Muscle of leg (tissue), 16 donors: ENCODE measurements at places on chromosomes 1 and 21.

DNA sequence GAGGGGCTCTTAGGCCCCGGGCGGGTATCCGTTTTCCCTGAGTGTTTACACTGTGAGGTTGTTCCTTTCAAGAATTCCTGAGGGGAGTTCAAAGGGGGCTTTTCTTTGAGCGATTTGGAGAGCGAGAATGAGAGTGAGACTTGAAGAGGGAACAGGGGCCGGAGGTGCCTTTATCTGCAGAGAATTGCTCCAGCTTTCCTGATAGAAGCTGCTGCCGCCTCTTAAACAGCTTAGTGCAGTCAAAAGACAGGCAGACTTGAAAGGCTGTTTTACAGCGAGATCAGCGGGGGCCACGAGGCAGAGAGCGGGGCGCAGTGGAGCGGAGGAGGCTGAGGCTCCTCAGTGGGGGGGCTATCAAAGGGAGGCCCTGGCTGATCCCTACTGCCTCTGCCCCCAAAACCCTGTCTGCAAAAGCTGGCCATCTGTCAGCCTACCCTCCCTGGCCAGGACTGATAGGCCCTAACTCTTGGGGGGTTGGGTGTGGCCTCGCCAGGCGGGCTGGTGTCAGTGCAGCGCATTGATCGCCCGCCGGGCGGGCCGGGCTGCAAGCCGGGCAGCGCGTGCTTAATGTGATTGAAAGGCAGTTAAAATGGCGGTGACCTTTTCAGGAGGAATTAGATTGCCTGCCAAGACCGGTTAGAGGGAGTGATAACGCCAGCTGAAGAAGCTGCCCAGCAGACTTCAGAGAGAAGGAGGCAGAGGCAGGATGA lies 36.4 kb downstream of the TMEM53 start:
- no peak for DNase-seq

GRCh38 chr1:243348331-243348730 lies 92.5 kb downstream of the SDCCAG8 start:
- no peak for DNase-seq

DNA sequence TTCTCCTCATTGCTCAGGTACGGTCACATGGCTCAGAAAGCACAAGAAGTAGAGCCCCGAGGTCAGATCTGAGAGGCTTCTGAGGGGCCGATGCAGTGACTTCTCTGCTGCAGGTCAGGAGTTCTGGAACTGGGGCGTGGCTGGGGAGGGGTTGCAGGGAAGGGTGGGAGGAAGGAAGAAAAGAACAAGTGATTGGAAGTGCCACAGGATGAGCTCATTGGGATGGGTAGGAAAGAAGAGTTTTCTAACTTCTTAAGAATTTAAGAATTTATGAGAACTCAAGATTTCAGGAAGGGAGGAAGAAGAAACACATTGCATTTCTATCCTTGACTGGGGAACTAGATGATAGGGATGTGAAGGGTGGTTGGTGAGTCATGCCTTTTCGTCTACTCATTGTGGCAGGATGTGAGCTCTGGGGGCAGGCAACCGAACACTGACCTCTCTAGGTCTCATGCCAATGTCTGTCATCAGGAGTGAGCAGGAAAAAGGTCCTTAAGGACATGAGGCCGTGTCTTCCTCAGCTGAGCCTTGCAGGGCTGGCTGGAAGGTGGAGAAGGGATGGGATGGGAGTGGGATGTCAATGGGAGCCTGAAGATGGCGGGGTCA lies 497 bp downstream of the FCRLB start:
- DNase-seq = no peak

DNA sequence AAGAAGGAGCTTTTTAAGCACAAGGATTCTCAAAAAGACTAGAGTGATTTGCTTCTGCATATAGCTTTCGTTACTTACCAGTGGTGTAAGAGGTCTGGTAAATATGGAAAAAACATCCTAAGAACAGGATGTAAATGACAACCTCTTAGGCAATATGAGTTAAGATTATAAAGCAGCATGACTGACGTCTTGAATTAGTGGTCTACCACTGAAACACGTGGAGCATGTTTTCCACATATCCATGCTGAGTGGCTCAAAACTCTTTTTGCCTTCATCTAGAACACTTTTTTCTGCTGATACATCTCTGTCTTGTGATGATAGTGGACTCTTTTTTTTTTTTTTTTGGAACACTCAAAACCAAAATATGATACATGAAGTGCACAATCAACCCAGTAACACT lies 44.6 kb downstream of the RCAN1 start:
- no peak for DNase-seq

DNA sequence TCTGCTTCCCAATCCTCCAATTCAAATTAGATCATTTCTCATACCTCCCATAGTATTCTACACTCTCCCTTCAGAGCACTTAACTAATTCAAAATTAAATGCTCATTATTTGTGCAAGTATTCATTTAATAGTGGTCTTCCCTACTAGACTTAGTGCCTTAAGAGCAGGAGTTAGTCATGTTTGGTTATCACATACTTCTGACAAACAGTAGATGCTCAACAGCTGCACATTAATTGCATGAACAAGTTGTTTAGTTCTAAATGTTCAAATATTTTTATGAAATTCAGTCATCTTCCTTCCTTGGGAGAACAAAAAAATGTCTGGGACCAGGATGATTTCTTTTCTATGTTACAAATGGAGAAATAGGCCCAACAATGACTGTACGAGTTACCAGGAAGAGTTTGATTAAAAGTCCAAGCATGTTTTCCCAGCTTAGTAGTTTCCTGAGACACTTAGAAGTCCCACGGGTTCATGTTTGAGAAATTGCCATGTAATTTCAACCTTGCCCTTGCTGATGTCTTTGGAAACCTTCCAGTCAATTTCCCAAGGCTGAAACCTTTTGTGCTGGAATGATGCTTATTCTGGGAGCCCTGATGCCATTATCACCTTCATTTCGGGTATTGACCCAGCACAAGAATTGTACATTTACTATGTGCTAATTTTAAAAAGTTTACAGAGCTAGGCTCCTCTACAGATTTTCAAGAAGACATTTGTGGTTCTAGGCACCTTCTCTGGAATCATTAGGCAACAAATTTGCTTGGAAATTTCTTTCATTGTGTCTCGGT lies 437.9 kb upstream of the PLXNA2 start:
- DNase-seq = peak; percentile 30

DNA sequence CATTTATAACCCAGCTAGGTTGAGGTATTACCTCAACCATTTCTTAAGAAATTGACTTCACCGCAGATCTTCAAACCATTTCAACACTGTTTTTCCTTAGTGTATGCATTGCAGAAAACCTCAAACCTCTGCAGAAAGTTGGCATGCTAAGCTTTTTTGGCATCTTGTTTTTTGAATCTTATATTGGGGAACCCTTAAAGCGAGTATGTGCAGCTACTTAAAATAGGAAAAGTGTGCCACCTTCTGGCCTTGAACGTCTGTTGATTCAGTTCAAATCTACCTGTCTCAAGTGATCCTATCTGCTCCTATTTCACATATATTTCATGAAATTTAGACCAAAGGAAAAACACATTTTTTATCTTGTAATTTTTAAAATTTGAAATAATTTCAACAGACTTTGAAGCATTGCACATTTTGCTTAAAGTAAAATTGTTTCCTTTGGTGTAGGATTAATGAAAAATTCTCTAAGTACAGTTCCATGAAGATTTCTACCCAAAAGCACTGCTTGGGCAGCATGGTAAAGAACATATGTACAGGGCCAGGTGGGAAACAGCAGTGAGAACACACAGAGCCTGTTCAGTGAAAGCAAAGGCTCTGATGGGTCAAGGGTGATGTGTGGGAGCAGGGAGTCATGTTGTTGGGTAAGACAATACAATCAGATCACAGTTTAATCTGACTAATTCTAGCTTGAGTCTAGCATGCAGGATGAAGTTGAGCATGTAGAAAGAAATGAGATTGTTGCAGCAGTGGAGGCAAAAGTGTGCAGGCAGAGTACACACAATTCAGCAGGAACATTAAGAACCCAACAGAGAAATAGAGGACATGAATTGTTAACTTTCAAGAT lies 17.2 kb downstream of the HENMT1 start:
- peak; percentile 81 for DNase-seq

DNA sequence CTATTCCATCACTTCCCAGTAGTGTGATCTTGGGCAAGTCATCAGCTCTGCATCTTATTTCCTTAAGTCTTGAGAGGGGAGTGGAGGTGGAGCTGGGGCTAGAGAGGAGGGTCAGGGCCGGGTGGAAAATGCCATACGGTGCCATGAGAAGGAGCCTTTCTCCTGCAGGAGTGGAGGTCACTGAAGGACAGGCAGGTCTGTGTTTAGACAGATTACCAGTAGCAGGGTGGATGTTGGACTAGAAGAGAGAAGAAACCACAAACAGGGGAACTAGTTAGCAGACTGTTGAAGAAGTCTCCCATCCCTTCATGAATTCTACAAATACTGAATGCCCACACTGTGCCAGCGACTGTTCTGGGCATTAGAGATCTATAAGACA lies 13.9 kb upstream of the CPT2 start:
- no peak for DNase-seq

GRCh38 chr1:204424621-204425020 lies 13.0 kb upstream of the PPP1R15B start:
- DNase-seq = no peak

GRCh38 chr1:117657031-117657430 lies 51.2 kb downstream of the TENT5C start:
- DNase-seq = peak; percentile 40

DNA sequence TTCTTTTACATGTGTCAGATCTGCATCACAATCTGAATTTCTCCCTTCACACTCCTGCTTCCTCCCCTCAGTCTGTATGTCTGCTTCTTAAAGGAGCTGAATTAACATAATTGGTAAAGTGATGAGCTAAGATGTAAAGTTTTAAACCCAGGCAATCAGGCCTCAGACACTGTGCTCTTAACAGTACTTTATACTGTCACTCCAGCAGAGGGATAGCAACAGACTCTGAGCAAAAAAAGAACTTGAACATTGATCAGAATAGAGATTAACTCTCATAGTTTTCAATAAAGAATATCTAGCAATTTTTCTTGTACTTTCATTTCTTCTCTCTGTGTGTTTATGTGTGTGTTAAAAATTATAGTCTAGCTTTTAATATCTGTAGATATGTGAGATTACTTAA lies 110.3 kb downstream of the DUSP10 start:
- DNase-seq = no peak

DNA sequence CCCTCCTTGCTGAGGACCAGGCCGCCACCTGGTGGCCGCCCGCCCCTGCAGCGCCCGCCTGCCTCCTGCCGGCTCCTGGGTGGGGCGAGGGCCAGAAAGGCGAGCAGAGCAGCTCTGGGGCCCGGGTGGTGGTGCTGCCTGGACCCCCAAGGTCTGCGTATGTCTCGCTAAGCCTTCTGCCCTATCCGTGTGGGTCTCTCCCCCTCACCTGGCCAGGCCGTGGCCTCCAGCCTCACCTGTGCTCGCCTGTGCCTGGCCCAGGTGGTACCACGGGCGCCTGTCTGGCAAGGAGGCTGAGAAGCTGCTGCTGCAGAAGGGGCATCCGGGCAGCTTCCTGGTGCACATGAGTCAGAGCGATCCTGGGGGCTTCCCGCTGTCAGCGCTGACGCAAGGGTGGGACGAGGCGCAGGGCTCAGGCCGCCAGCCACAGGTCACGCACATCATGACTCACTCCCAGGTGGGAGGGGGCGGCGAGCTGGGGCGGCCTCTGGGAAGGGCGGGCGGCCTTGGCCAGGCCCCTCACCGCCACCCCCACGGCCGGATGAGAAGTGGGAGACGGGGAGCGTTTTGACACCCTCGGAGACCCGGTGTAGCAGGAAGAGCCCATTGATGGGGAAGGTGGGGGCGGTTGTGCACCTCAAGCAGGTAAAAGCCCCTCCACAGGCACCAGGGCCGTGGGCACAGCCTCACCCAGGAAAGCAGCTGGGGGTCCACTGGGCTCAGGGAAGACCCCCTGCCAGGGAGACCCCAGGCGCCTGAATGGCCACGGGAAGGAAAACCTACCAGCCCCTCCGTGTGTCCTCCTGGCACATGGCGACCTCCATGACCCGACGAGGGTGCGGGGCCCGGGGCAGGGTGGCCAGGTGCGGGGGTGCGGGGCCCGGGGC lies 9.9 kb downstream of the RNF223 start:
- peak; percentile 35 for DNase-seq

DNA sequence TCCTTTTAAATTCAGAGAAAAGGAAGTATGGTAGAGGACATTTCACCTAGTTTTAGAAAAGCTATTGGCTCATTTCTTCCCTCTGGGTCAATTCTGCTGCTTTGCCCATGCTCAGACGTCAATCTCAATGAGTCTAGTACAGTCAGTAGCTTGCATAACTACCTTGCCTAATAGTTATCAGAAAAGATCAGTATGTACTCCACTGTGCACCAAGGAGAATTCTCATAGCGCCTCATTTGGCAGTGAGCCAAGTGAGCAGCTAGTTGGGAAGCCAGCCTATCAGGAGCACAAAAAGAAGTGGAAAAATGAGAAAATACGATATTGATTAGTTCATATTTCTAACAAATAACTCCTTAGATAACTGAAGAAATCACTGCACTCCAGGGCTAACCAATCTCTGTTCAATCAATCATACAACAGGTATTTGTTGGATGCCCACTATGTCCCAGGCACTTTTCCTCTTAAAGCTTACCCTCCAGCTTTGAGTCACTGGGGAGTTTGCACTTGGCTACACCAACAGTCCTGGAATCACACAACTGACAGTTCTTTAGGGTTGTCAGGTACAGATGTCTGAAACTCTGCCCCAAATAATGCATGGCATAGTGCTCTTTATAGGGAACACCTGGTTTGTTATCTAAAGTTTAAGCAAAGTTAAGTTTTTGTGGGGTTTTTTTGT lies 50.2 kb downstream of the PRDX6 start:
- no peak for DNase-seq

- DNase-seq = peak; percentile 15
Measured at GRCh38 chr1:215890438-215890837, 323.3 kb downstream of the KCTD3 start.

DNA sequence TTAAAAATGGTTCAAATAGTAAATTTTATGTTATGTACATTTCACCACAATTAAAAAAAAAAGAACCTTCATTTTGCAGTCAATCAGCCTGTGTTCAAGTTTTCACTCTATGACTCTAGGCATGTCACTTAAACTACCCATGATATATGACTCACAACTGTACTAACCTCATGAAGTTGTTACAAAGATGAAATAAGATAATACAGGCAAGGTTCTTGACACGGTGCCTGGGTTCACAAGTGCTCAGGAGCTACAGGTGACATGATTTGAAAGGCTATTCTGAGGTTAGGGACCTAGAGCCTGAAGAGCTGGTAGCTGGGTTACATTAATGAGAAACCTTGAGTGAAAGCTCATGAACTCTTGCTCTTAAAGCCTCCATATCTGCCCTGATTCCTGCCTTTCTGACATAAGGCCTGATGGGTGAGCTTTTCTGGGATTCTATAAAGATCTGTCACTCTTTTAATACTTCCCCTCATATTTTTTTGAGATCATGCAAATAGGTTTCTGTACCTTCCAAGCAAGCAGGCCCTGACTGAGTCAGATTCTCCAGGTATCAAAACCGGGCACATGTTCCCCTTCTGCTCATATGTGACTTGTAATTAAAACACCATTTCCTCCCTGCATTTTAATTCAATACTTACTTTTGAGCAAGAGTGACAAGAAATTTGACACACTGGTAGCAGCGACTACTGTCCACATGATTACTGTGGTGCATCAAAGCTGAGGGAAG lies 34.0 kb downstream of the PCSK9 start:
- DNase-seq = no peak
